ENCODE measurements at places on chromosomes 4 and X.

GRCh38 chr4:95517576-95518345, 31.0 kb downstream of the UNC5C start:
- DNase-seq, result no peak

- DNase-seq, result no peak
These were observed 457.1 kb upstream of the BOD1L1 start for GRCh38 chr4:14084598-14084997.

GRCh38 chr4:117560329-117560728, 474.0 kb upstream of the NDST3 start:
- DNase-seq, result no peak

- no peak for DNase-seq
These were observed 2620.0 kb downstream of the PCDH7 start for GRCh38 chr4:33340168-33340567.

GRCh38 chr4:170272959-170273358, 183.2 kb upstream of the AADAT start:
- no peak for DNase-seq

GRCh38 chrX:70042399-70043371, 7.1 kb downstream of the AWAT2 start:
- DNase-seq, result no peak

DNA sequence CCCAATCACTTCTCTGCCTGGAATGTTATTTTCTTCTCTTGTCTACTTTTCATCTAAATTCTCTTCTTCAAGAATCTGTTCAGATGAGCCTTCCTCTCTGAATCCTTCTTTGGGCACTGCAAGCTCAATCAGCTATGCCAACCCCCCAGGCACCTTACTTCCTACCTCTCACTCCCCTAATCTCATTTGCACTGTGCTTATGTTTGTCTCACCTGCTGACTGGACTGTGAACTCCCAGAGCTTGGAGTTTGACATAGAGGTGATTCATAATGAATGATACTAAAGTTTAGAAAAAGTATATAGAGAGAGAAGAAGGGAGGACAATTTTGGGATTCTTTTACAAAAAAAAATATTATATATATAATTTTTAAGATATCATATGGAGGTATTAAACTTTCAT, 36.3 kb downstream of the ANXA10 start:
- no peak for DNase-seq

DNA sequence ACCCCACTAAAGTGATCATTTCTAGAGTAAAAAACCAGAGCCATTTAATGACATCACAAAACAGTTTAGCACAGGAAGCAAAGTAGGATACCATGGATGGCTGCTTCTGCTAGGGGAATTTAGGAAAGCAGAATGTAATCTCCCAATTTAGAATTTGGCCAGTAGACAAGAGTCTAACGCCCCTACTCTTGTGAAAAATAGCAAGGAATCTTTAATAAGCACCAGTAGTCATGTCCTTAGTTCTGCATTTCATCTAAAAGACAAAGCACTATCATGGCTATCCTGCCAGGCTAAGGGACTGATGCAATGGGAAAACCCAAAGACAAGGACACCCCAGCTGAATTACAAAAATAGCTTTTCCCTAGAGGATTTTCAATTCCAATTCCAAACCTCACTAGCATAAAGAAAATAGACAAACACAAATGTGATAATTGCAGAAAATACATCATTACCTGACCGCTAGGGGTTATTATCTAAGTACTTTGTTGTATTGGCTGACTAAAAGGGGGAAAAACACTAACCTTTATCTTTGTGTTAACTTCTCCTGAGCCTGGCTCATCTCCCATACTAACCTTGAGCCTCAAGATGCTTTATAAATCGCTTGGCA, 2.6 kb upstream of the AMMECR1 start:
- DNase-seq, result no peak

DNA sequence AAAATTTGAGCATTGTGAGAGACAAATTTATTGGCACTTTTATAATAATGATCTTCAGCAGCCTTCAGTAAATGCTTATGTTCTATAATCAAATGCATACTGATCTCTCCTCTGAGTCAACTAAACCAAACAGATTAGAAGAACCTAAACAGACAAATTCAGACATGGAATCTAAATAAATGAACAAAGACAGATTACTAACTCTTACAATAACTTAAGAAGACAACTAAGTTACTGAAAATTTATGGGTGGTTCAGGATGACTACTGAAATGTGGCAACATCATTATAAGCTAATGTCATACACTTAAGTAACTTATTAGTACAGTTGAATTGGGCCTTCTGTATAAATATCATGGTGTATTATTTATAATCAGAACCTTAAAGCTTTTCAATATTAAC, 127.3 kb downstream of the NEK1 start:
- no peak for DNase-seq

GRCh38 chr4:140102421-140102820, 51.6 kb downstream of the MAML3 start:
- DNase-seq, result no peak

DNA sequence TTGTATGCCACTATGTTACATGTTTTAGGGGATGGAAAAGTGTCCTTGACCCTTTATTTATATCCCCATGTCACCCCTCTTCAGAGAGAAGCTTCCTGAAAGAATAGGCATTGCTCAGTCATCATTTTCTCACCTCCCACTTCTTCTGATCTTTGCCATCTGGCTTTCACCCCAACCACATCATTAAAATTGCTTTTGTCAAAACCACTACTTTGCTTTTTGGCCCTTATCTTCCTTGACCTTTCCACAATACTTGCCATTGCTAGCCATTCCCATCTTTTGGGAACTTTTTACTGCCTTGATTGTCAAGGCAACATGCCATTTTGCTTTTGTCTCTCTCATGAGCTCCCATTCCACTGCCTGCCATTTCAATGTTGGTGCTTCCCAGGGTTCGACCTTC, 14.9 kb upstream of the FAM9B start:
- DNase-seq, result no peak

- DNase-seq, result no peak
These were observed 1.5 kb upstream of the CPLX1 start for GRCh38 chr4:827209-828081.

DNA sequence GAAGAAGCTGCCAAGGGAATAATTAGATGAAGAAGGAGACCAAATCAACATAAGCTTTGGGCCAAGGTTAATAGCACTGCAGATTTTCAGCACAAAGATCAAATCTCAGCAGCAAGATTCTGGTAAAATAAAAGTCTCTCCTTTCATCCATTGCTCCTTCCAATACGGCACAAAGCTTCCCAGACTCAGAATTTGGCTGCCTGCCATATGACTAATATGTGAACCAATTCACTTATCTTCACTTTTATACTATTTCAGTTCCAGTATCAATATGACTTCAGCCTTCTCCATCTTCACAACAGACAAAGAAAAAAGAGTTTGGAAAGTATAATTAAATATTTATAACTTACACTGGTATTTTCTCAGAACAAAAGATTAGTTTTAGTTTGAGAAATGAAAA, 978.3 kb upstream of the GRID2 start:
- no peak for DNase-seq

GRCh38 chr4:7800410-7800809, 139.3 kb downstream of the AFAP1 start:
- no peak for DNase-seq

DNA sequence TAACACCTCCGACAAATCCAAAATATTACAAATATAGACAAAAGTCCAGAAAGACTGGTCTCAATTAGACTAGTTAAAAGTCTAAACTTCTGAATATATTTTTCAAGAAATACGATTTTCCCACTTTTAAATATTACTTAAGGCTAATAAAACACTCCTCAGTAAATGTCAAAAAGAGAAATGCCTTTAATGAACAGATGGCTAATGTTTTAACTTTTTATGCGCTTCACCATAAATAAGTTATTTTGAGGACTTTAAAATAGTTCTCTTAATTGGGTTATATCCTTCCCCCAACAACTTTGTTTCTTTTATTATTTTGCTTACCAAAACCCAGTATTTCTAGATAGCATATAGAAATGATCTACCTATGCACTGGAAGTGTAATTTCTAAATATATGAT, 201.4 kb downstream of the APBB2 start:
- DNase-seq, result no peak

DNA sequence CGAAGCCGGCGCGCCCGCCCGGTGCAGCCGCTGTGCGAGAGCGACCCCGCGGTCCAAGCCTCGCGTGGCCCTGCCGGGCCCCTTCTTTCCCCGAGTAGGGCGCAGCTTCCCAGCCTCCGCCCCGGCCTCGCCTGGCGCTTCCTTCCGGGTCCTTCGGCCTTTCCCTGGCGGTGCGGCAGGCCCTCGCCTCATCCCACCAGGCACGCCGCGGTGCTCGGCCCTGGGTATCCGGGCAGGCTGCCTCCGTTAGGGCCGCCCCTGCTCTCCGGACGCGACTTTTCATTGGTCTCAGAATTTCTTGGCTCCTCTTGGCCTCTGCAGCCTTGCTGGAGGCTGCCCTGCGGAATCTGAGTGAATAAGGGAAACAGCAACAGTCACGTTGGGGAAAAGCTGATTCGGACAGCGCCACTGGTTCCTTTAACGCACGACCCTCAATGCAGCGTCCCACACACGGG, 429 bp downstream of the UVSSA start:
- DNase-seq, result peak; percentile 44

Measured in activated CD4-positive, alpha-beta T cell treated with anti-CD3 and anti-CD28 coated beads for 4 hours (primary cell).